ENCODE measurements at places on chromosomes 1 and 21.

- DNase-seq: no peak
Observed at GRCh38 chr1:215276582-215276981, 194.0 kb downstream of the KCNK2 start.

GRCh38 chr1:150753416-150753815 is 12.2 kb downstream of the CTSS start:
- no peak for DNase-seq

DNA sequence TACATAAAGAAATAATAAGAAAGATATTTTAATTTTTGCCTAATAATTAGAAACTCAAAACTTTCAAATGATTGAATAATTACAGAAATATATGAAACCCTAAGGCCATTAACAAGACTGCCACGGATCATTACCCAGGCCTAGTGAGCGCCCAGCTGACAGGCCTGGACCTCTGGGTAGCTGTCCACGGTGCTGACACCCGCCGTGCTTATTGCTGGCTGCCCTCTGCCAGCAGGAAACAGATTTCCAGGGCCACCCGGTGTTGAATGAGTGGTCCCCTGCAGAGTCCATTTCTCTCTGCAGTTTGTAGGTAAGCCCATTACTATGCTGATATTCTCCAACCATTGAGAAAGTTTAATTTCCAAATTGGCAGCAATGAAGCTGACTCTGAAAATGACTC is 254.4 kb upstream of the GJB5 start:
- DNase-seq: peak; percentile 4

- peak; percentile 65 for DNase-seq
Observed at GRCh38 chr1:173152598-173152997, 54.5 kb downstream of the TNFSF4 start.

- no peak for DNase-seq
Observed at GRCh38 chr1:176149939-176150807, 56.9 kb downstream of the COP1 start.

DNA sequence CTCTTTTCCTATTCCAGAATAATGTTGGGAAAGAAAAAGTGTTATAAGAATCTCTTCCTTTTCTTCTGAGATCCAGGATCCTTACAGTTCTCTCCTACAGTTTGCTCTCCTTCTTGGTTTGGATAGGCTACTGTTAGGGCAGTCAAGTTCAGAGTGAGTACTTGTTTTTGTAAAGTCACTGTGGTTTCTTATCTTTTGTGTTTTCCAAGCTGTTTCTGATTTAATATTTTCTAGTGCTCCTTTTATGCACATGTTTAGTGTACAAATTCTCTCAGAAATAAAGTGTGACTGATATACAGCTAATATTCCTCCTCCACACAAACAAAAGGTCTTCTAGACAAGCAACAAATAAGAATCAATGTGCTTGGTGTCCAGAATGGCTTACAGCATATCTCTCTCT is 107.7 kb downstream of the BACH1 start:
- no peak for DNase-seq

- no peak for DNase-seq
Observed at GRCh38 chr1:64950284-64950809, 16.0 kb downstream of the JAK1 start.

DNA sequence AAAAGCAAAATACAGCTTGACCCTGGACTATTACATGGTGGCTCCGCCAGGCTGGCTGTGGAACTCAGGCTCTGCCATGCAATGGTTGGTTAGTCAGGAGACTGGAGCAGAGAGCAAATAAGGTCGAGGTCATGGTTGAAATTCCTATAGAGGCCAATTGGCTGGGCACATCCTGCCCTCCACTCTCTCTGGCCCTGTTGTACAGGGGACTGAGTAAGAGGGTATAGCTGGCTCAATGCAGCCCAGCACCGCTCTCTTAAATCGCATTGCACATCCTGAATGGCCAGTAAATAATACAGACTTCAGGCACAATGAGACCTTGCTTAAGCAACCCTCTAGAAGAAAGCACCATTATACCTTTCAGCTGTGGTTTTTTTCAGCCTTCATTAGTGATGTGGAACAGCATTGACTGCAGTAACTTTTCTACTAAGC is 59.3 kb upstream of the PPP2R5A start:
- DNase-seq: no peak

DNA sequence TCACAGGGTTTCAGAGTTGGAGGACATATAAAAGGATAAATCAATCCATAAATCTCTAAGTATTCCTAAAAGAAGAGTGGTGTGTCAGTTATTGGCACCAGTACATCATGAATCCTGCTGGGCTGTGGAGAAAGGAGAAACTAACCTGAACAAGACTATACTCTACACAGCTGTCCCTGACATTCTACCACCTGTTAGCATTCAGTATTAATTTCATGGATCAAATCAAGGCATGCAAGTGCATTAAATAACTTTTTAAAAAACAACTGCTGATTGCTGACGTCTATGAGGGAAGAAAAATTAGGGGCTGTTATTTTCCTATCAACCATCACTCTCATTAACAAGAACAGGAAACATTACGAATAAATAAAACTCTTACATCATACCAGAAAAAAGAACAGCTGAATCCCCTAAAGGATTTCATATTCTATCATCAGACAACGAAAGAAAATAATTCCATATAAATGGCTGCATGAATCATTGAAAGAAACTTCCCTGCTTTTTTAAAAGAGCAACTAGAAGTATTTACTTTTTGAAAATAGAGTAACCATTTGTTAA is 121.7 kb downstream of the ATF6 start:
- no peak for DNase-seq

DNA sequence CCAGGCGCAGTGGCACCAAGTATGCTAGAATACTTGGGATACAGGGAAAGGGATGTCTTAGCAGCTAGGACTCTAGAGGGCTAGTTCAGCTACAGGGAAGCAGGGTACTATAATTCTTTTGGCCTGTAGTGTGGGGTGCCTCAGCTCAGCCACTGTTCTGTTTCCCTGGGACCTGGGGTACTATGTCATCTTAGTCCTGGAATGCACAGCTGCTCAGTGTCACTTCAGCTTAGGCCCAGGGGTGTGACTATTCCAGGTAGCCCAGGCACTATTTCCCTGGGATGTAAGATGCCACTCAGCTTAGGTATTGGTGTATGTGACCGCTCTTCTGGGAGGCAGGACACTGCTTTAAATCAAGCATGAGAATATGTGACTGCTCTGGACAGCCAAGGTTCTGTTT is 34.1 kb downstream of the RGSL1 start:
- no peak for DNase-seq

DNA sequence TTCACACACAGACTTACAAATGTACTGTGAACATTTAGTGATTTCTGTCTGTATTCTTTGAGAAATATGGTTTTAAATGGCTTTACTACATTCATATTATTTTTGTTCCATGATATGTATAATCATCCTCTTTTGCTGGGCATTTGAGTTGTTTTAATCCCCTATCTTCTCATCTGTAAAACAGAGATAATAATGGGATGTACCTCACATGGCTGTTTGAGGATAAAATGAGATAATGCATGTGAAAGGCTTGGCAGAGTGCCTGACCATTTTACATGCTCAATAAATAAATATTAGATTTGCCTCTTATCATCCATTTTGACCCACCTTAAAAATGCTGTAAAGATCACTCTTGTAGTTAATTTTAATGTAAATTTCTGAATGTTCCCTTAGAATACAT is 197.2 kb downstream of the C1orf94 start:
- no peak for DNase-seq

- DNase-seq: peak; percentile 4
Observed at GRCh38 chr1:244104309-244105060, 53.4 kb downstream of the ZBTB18 start.

Data from suppressor macrophage treated with lipopolysaccharide for 4 hours (primary cell).